ENCODE measurements at places on chromosomes 5 and 9.

DNA sequence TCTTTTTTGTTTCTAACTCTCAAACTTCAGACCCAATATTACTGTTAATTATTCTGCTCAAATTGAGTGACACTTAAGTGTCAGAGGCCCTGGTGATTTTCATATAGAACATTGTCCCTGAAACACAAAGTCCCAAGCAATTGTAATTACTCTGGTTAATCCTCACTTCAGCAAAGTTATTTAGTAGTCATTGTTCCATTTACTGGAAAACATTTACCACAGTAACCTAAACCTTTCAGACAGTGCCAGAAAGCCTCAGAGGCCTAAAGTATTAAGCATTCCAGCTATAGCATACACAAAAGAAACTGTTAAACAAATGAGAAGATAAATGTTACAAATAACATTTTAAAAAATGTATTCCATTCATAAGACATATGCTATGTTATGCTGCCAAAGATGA lies 237.2 kb upstream of the CDH6 start:
- DNase-seq: no peak

- peak; percentile 53 for DNase-seq
Observed at GRCh38 chr9:136711751-136712689, at the start of gene DIPK1B. TSS of gene DIPK1B (plus strand) at chr9:136712572. CDS start at chr9:136712666, 94 bp downstream.

DNA sequence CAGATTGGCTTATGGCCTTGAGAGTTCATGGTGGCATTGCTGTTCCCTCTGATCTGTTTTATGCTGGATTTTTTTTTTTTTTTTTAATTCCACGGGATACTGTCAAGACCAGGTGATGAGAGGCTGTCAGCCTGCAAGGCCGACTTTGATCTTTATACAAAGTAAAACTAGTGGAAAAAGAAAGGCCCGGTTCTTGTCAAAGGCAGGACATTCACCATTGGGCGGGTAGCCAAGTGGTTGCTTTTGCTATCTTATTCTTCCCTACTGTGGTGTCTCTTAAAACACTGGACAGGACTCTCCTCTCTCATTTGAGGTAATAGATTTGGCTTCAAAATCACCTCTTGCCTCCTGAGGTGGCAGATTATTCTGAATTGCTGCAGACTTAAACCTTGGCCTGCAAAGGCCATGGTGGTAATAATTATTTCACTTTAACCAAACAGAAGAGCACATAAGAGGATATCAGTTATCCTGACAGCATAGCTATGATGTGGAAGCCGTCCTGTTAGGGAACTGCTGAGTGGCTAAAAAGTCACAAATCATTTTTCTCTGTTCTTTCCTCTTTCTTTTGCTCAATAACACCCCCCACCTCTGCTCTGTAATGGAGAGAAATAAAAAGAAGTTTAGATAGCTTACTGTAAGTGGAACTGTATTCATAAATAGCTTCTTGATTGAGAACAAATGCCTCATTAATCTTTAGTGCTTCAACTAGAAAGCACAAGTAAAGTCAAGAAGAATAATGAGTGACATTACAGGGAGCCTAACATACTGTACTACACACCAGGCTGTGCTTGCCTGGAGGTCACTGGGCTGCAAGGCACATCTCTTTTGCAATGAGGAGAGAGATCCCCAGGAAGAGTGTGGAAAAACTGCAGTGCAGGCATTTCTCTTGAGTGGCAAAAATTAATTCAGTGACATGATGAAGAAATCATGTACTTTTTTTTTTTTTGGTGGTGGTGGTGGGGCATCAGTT lies 275.6 kb downstream of the KDM4C start:
- DNase-seq: no peak

DNA sequence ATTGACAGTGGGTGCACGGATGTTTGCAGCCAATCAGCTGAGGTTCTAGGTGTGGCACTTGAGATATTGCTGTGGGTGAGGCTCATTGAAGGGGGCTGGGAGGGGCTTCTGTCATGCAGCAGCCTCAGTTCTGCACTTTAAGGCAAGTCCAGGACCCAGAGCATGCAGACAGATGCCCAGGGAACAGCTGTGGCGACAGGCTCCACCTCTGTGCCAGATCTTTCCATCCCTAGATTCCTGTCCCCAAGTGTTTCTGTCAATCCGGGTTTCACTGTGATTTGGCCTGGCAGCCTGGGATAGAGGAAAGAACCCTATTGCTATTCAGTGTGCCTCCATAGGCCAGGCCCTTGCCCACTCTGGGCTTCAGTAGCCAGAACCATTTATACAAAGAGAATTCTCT lies 20.8 kb upstream of the CERCAM start:
- DNase-seq: no peak

- no peak for DNase-seq
Observed at GRCh38 chr5:180156141-180156540, 52.9 kb downstream of the RASGEF1C start.

DNA sequence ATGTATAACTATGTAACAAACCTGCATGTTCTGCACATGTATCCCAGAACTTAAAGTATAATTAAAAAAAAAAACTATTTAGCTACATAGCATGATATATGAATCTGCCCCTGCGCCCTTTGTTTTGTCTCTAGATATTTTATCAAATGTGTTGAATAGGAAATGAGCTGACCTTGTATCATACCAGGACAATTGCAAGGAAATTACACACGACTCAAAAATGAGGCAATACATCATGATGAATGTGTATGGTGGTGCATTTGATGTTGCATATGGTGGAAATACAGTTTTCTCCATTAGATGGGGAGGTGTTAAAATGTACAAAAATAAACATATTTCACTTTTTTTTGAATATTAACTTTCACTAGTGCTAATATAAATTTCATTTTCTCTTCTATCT lies 28.6 kb upstream of the CEP78 start:
- DNase-seq: no peak

DNA sequence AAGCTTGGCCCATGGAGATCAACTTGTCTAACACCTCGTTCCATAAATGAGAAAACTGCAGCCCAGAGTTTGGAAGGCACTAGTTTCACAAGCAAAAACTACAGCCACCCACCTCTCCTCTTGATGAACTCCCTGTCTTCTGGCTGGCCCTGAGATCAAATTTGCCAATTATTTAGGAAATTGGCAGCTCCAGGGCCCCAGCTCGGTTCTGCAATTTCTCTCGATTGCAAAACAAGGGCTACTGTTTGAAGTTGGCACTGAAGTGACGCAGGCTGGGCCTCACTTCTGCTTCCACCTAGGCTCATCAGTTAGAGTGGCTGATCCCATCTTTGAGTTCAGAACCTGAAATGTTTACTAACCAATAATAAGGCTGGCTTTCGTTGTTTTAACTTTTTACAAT lies 3.7 kb upstream of the GPX3 start:
- no peak for DNase-seq

DNA sequence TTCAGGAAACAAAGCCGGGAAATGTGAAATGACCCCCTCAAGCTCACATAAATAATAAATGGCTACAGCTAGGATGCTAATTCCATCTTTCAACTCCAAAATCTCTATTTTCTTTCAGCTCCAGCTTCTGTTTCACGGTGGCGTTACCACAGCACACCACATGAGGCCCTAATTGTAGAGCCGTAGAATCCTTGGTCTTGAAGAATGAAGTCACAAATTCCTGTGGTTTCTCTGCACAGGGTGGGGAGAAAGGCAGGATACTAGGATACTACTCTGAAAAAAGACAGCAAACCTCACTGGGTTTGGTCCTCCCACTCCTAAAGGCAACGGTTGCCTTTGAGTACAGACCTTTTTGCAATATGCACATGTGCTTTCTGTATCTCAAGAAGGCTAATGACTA lies 13.9 kb upstream of the RARS1 start:
- DNase-seq: no peak

DNA sequence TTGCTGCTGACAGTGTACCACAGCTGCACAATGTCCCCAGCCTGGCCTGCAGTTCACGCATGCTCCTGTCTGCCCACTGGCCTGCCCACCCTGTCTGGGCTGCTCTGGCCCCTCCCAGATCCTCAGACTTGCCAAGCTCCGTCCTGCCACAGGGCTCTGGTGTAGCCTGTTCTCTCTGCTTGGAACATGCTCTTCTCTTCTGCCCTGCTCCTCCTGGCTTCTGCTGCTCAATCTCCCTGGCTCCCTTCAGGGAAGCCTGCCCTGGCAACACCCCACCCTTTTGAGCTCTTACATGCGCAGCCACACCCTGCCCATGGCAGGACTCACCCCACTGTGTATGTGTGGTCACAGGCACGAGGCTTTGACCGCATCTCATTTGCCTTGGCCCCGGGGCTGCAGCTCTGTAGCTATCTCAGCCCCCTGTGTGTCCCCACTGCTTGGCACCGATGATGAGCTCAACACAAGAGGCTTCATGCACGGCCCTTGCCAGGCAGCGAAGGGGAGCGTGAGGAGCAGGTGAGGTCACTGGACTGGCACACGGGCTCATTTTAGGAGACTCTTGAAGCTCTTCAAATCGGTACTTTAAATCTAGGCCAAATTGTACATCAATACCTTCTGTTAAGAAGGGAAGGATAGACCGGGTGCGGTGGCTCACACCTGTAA lies 20.4 kb upstream of the BRD3 start:
- no peak for DNase-seq

- no peak for DNase-seq
Observed at GRCh38 chr5:176754376-176754973, 55.9 kb upstream of the UNC5A start.

DNA sequence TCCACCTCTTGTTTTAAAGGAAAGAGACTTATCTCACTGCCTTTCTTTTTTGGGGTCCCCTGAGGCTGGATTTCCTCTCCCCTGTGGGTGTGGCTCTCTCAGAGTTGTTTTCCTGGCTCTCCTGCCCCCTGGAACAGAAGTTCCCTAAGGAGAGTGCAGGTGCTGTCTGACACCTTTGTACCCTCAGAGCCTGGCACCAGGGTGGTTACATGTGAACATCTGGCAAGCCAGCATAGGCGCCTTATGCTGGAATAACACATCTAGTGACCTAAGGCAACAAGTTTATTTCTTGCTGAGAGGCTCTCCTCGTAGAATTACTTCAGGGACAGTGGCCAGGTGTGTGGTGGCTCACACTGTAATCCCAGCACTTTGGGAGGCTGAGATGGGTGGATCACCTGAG lies 172.9 kb upstream of the PTCH1 start:
- DNase-seq: no peak

- no peak for DNase-seq
Observed at GRCh38 chr5:158320178-158320674, 461.3 kb upstream of the CLINT1 start.

DNA sequence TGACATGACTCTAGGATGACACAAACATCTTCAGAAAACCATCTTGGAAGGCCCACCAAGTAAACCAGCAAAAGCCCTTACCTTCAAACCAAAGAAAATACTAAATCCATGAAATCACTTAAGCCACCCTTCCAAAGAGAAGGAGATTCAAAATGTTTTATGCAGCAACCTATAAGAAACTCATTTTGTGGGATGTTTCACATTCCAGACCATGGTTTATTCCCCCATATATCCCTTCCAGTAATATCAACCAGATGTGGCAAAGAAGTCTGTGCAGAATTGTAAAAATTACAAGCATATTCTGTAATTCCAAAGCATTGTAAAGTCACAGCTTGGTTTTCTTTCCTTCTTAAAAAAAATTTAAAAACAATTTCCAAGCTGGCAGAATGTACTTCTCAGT lies 117.4 kb downstream of the SLIT3 start:
- no peak for DNase-seq

- DNase-seq: no peak
Observed at GRCh38 chr9:113997610-113998009, 80.5 kb downstream of the AMBP start.

DNA sequence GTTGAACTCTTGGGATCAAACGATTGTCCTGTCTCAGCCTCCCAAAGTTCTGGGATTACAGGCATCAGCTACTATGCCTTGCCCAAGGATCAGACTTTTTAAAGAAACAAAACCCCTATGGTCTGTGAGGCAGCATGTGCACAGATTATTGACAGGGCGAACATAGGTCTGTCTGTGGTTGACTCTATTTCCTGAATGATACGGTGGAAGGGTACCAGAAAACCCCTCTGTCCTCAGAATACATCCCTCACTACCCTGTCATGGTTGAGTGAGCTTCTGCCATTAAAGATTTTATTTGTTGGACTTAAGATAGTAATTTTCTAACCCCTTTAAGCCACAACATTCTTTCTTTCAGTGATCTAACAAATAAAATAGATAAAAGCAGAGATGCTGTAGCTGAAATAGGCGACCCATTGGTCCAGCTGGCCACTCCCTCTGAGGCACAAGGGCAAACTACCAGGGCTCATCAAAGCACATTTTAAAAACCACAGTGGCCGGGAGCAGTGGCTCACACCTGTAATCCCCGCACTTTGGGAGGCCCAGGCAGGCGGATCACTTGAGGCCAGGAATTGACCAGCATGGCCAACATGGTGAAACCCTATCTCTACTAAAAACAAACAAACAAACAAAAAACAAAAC lies 84.9 kb upstream of the ANKRD55 start:
- DNase-seq: no peak

DNA sequence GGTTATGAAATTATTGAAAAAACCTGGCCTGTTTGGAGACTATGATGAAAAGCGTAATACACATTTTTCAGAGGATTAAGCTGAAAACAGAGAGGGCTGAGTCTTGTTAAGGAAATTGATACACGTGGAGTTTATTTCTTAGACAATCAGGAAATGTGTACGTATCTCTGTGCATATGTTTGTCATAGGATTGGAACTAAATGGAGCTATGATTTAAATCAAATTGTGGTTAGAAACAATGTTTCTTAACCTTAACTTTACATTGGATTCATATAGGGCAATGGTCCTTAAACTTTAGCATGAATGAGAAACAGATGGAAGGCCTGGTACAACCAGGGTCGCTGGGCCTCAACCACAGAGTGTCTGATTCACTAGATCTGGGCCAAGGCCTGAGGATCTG lies 451.6 kb downstream of the CDH18 start:
- DNase-seq: no peak

GRCh38 chr5:60851626-60852025 lies 7.6 kb upstream of the ELOVL7 start:
- DNase-seq: no peak

GRCh38 chr5:153151558-153151957 lies 338.9 kb upstream of the GRIA1 start:
- DNase-seq: no peak

GRCh38 chr9:13569602-13570067 lies 290.1 kb upstream of the MPDZ start:
- no peak for DNase-seq

- no peak for DNase-seq
Observed at GRCh38 chr5:94367900-94368299, 250.5 kb downstream of the KIAA0825 start.

DNA sequence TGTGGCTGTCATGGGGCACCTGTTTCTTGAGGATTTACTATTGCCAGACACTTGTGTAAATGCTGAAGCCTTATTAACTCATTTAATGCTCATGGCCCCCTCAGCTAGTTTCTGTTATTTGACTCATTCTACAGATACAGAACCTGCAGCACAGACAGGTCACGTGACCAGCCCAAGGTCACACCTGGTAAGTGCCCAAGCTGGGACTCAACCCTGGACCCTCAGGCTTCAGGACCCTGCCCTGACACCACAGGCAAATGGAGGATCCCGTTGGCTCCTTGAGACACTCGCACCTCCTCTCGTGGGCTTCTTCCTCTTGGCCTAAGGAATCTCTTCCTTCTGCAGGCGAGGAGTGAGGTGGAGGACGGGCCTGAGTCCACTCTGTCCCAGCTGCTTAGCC lies 10.6 kb upstream of the NEURL1B start:
- DNase-seq: no peak

- DNase-seq: no peak
Observed at GRCh38 chr9:69981686-69982445, 61.8 kb upstream of the MAMDC2 start.

- no peak for DNase-seq
Observed at GRCh38 chr5:56464935-56465768, 232.0 kb upstream of the ANKRD55 start.

All from NCI-H1930 (cell line).